ENCODE measurements at places on chromosomes 3 and 15.

DNA sequence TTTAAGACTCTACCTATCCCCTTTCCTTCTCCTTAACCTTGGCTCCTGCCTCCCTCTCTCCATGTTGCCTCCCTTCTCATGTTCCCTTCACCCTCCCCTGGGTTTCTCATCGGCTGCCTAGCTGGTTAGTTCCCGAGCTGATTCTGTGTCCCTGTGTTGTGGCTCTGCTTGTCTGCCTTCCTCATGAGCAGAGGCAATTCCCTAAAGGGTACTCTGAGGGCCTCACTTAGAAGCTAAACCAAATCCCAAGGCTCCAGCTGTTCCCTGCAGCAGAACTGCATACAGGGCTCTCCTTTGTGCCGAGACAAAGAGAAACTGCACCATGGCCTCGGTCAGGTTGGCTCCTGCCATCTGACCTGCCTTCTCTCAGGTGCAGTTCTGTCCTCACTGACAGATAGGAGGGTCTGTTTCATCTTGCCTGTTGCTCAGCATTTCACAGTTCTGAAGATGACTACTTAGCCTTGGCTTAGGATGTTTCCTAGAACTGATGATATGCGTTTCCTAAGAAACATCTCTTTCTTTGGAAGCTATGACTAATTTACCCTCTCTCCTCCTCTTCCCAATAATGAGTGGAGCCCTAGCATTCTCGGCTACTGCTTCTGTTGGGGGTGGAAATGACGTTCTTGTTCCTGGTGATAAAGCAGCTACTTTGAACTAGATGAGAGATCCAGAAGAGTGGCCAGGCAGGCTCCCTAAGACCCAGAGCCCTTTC, 27.1 kb downstream of the DUOX1 start:
- no peak for DNase-seq

- DNase-seq: no peak
Measured at GRCh38 chr3:135100366-135100765, 305.3 kb downstream of the EPHB1 start.

DNA sequence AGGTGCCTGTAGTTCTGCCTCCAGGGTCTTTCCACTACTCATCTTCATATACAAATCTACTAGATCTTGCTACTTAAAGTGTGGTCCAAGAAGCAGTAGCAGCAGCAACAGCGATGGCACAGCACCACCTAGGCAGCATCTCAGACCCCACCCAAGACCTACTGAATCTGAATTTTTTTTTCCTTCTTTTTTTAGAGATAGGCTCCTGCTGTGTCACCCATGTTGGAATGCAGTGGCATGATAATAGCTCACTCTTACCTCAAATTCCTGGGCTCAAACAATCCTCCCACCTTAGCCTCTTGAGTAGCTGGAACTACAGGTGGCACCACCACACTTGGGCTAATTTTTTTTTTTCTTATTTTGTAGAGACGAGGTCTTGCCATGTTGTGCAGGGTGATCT, 346.7 kb upstream of the TGFBR2 start:
- no peak for DNase-seq

GRCh38 chr3:330494-331115, 134.0 kb downstream of the CHL1 start:
- DNase-seq: no peak

DNA sequence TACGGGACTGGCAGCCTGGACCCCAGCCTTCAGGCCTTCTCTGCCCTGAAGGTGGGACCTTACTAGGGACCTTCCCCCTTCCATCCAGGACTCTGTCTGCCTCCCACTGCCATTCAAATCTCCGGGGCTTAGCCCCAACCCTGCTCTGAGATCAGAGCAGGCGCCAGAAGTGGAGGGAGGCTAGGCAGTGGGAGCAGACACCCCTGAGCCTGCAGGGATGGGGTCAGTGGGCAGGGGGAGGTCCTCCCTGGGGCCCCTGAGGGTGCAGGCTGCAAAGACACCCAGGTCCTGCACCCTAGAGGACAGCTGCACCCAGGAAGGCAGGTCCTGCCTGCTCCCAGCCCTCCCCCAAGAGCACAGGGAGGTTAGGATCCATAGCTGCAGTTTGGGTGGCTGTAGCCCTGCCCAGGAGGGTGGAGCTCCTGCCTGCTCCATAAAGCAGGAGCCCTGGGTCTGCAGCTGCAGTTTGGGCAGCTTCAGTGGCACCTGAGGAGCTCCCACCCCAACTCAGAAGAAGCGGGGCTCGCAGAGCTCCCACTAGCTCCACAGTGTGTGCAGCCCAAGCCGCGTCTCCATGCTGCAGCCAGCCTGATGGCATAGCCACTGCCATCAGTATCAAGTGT, 8.1 kb upstream of the POC1A start:
- no peak for DNase-seq
